ENCODE measurements at places on chromosomes 4 and X.

DNA sequence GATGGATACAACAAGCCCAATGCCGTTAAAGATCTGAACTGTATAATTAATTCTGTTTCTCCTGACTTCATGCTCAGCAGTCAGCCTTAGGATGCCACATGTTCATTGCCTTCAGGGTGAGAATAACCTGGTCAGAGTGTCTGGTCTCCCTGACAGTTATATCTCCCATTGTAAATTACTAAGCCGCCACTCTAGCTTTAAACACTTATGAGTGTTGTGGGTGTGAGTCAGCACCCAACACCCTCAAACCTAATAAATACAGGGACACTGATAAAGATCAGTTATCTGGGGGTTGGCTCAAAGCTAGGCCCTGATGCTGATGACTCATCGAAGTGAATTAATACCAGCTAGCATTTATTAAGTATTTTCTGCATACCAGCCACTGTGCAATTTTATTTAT, 64.9 kb upstream of the DYNLT3 start:
- no peak for DNase-seq

GRCh38 chr4:2913168-2913567, 50.0 kb downstream of the NOP14 start:
- no peak for DNase-seq

DNA sequence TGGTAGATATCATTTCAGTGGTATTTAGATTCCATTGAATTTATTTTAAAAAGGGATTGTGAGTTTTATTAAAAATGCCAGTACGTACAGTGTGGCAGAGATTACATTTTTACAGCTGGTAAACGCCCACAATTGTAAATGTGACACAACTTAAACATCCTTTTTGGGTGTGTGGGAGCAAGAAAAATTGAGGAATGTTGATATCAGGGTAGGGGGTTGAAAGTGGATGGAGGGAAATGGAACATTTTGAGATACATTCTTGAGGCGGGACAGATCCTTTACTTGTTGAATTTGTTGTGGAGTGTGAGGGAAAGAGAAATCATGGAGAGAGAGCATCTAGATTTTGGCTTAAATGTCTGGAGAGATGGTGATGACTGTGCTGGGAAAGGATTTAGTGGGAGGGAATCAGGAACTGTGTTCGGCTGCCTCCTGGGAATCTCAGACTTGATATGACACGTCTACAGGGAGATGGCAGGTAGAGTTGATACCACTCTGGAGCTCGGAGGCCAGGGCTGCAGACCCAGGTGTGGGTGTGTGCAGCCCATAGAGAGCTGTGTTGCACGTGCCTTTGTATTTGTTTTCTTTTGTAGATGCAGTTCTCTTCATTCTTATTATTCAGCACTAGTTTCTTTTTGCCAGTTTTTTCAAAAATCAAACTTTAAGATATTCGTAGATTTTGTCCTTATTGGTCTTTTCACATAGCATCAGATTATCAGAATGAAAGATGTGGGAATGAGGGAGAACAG, 10.8 kb downstream of the TMEM131L start:
- DNase-seq: no peak

DNA sequence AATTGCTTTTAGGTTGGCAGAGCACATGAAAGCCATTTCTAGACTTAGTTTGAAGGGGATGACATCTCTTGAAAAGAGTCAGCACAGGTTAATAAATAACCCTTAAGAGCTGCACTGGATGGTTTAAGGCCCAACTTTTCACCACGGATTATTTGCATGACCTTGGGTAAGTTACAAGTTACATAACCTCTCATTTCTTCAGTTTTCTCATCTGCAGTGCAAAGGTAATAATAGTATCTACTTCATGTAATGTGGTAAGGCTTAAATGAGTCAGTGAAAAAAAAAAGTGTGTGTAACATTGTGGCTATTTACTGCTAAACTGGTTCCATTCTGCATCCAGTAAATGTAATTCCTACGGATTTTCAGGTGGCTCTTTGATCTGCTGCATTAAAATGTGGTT, 715.8 kb downstream of the CCSER1 start:
- no peak for DNase-seq

DNA sequence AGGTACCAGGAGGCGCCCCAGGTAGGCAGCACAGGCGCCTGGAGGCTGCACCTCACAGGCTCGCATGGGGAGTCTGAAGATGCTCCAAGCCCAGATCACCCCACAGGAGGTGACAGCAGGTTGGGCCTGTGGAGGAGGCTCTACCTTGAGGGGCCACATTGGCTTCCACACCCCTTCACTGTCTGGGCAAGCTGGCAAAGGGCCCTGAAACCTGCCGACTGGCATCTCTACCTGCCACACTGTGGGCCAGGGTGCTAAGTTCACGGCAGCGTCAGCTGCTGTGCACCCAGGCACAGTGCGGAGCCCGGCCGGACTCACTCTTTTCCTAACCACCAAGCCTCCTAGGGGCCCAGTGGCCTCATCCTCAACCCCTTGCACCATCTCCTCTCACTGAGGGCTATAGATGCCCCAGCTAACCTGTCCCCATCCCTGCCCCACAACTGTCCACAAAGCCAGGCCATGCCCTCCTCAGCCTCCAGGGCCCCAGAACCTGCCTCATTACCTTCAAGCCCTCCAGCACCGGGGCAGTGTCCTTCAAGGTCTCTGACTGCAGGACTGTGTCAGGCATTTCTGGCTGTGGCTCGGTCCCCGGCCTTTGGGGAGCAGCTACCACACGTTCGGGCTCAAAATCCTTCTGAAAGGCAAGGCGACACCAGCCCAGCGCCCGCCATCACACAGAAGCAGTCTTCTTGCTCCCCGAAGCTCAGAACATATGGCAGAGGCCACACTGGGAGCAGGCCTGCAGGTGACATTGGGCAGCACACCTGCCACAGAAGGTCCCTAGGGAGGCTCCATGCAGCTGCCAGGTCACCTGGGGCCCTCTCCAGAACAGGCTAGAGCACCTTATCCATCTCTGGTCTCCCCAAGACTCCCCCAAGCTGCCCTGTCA, 28.8 kb downstream of the FGFR3 start:
- no peak for DNase-seq

DNA sequence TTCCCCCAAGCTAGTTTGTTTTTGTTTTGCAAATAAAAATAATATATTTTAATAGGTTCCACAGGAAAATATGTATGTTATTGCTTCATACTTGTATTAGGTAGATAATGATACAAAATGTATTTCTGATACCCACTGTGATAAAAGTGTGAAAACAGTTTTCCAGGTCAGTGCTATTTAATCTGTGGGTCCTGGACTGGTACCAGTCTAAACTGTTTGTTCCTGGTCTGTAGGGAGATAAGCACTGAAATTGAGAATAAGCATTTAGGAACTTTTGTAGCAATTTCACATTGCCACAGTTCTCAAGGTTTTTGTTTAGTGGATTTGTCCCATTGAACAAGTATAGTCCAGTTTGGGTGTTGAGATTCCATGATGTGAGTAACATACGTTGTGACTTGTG, 110.5 kb downstream of the PDLIM5 start:
- DNase-seq: no peak

GRCh38 chr4:138056541-138056940, 185.6 kb downstream of the SLC7A11 start:
- no peak for DNase-seq

- no peak for DNase-seq
Observed at GRCh38 chrX:22360129-22360528, 87.4 kb downstream of the CBLL2 start.

DNA sequence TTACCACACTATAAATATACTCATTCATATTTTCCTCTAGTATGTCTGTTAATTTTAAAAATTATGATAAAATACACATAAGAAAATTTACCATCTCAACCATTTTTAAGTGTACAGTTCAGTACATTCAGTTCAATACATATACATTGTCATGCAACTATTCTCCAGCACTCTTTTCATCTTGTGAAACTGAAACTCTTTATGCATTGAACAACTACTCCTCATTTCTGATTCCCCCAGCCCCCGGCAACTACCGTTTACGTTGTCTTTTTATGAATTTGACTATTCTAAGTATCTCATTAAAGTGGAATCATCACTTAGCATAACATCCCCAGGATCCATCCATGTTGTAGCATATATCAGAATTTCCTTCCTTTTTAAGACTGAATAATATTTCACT, 8.7 kb downstream of the SMARCAD1 start:
- DNase-seq: no peak

- DNase-seq: peak; percentile 75
Observed at GRCh38 chrX:86047174-86047935, at the start of gene CHM. Gene CHM, minus strand, starts transcription at chrX:86047558. Its CDS starts 26 bp downstream, at chrX:86047532.

DNA sequence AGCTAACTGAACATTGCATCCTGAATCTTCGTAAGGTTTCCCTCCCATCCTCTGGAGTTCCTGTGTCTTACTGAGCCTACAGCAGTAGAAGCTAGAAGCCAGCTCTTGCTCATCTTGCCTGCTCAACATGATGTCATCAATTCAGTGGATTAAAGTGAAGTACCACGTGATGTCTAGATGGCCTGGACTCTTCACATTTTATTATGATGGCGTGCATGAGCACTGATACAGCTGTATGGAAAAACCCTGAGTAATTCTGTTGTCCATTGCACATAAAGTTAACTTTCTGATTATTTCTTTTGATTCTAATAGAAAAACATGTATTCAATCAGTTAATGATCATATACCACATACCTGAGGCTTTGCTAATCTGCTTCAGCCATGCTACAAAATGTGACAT, 2387.7 kb upstream of the TENM3 start:
- DNase-seq: no peak

GRCh38 chrX:64379924-64380323, 15.3 kb downstream of the MTMR8 start:
- no peak for DNase-seq

GRCh38 chr4:184978211-184978610, 40.1 kb upstream of the HELT start:
- no peak for DNase-seq

GRCh38 chr4:161952382-161952781, 211.4 kb downstream of the FSTL5 start:
- DNase-seq: no peak

DNA sequence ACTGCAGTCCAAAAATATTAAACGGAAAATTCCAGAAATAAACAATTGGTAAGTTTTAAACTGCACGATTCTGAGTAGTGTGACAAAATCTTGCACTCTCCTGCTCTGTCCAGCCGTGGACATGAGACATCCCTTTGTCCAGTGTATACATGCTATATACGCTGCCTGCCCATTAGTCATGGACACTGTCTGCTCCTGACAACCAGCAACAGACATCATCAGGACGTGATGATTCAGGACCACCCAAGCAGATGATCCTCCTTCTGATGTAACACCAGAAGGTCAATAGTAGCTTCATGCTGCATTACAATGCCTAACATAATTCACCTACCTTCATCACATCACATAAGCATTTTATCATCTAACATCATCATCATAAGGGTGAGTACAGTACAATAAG, 36.3 kb downstream of the ATRX start:
- DNase-seq: no peak
